ENCODE measurements at places on chromosomes 2 and 18.

DNA sequence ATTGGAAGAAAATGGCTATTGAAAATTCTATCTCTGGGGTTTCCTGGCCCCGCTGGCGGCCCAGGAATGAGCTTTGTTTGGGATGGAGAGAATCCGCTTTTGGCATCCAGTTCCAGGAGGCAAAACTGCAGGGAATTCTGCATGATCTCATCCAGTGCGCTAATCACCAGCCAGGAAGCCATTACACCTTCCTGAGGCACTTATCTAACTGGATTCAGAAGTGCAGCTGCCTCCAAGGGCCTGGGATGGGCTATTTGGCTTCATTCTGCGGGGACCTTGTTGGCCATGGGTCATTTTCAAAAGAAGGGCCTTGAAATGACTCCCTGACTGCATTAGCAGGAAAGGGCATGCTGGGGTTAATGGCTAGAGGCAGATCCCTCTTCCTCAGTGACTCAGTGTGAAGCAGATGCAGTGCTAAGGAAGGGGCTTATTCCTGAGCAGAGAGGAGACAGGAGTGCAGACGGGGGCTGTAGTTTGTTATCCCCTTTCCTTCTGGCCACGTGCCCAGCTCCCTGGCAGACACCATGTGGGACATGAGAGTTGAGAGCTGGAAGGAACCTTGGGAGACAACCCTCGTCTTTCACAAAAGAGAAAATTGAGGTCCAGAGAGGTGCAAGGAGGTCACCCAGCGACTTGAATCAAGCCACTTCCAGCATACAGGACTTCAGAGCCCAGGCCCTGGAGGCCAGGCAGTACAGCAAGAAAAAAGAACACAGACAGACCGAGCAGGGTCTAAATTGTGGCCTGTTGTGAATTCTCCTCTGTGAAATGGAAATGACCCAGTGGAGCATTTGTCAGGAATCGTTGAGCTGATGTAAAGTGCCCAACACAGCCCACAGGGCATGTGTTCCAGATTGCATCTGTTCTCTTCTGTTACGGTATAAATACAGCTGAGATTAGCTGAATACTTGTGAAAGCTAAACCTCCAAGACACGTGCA, 161.8 kb downstream of the PRKCE start:
- DNase-seq: peak; percentile 48

DNA sequence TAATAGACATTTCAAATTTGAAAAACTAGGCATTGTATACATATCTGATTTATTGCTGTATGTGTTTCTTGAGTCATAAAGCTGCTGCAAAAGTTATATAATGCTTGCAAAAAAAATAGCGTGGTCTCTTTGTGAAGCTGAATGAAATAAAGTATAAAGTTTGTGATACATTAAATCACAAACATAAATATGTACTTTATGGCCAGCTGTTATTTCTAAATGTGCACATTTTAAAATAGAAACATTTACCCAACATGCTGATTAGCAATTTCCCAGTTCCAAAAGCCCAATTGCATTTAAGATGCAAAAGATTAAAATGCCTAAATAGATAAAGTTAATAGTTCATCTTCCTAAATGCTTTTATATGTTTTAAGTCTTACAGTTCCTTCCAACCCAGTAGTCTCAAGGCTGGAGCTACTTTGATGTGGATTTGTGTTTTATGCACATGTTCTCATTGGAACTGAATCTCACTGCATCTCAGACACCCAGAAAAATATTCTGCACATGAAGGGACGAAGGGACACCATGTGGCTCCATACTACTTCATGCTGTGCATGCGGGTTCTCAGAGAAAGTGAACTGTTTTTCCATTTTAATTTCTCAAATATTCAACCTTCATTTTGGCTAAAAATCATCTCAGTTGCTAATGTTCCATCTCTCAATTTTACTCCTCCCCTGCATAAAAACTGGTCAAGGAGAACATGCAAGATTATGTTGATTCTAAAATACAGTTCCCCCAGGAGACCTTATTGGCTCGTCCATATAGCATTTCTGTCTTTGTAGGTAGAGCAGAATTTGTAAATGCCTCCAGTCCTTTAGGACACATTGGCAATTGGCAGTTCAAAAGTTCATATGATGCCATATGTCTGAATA, 304.6 kb downstream of the MTX2 start:
- DNase-seq: no peak

DNA sequence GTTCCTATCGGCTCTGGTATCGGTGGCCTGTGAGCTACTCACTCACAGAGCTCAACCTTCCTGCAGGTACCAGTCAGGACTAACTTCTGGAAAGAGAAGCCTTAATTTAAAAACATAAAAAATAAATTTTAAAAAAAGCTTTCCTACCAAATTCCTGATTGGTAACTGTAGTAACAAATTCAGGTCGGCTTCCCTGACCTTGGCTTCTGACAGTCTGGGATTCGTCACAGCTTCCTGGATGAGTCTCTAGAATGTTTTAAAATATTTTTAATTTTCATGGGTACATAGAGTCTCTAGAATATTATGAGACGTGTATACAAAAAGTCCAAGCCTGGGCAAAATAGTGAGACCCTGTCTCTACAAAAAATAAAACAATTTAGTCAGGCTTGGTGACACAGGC, 45.0 kb upstream of the MTCL1 start:
- DNase-seq: no peak

GRCh38 chr18:58983260-58984155, 118.8 kb downstream of the ZNF532 start:
- DNase-seq: no peak

- peak; percentile 73 for DNase-seq
These were observed 117.4 kb upstream of the CWC22 start for GRCh38 chr2:180124273-180125139.

GRCh38 chr2:172680436-172681068, 55.1 kb upstream of the RAPGEF4 start:
- no peak for DNase-seq

DNA sequence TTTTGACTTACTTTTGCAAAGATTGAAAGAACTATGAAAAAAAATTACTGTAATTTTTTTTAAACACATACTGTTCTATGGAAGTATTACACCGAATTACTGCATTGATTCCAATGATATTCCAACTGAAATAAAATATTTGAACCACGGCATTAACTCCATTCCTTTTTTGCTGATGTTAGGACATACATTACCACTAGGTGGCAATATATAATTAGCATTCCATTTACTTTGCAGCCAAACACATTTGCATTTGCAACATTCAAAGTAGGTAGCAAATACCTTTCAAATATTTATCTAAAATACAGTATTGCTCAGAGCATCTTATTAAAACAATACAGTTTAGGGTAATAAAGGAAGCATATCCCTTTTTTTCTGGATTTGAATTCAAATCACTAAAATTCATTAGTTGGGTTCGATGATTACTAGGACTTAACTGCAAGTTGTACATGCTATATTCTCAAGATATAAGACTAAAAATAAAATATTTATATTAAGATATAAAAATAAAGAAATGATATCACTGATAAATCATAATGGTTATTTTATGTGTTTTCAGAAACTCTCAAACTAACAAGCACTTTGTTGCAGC, 31.3 kb downstream of the LANCL1 start:
- peak; percentile 47 for DNase-seq

GRCh38 chr2:57084697-57085281, 901.0 kb downstream of the CCDC85A start:
- DNase-seq: no peak

GRCh38 chr18:79484661-79485621, 89.2 kb downstream of the NFATC1 start:
- DNase-seq: peak; percentile 4
